ENCODE measurements at places on chromosomes 3 and 15. TPM values are rescaled to one million over a fixed set of nuclear protein-coding genes. Genes with fewer than 3 reads are reported as not detected.

DNA sequence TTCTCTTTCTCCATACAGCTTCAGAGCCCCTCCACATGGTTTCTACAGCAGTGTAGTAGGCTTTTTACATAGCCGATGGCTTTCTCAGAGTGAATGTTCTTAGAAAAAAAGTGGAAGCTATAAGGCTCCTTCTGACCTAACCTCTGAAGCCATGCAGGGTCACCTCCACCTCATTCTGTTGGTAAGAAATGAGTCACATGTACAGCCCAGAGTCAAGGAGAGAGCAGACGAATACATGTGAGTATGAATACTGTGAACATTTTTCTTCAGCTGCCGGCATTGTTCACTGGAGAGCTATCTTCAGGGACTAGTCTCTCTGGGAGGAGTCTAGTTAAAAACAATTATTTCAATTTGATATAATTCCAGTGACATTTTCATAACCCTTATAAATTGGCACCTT is 68.2 kb upstream of the THRB start:
- no peak for DNase-seq

Gene TRPM1
- not detected for total RNA-seq

Gene ABHD10
- 57.6 TPM for total RNA-seq

- no peak for DNase-seq
Observed at GRCh38 chr3:171695426-171695825, 114.9 kb downstream of the PLD1 start.

GRCh38 chr3:192038726-192039125 is 577.8 kb downstream of the PYDC2 start:
- DNase-seq: no peak

DNA sequence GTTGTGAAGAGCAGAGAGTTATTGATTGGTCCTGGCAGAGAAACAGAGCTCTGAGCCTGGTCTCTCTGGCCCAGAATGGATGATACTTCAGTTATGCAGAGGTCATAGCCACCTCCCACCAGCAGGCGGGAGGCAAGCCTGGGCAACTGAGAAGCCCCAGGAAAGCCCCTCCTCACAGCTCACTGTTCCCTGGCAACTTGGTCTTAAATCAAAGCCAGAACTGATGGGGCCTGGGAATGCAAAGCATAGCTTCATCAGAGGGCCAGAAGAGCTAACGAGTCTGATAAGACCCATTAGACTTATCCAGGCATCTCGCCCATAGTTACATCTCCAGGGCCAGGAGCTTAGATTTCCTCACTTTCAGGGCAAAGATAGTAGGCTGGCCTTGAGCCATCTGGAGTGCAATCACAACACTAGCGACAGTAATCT is 5.5 kb upstream of the COLQ start:
- no peak for DNase-seq

Gene ACKR4
- total RNA-seq: not detected

DNA sequence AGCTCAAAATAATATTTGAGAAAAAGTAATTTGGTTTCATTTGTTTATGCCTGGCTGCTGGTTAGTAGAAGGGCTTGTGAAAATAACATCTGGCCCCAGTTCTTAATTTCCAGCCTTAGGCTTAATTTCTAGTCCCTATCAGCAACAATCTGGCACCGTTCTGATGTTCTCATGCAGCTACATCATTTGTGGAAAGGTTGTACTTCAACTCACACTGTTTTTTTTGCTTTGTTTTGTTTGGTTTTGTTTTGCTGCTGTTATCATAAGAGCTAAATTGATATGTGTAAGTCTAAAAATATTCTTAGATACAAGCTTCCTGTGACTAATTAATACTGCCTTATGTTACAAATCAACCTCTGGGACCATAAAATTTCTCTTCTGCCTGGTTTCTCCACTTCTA is 8.9 kb downstream of the CPA3 start:
- DNase-seq: no peak

DNA sequence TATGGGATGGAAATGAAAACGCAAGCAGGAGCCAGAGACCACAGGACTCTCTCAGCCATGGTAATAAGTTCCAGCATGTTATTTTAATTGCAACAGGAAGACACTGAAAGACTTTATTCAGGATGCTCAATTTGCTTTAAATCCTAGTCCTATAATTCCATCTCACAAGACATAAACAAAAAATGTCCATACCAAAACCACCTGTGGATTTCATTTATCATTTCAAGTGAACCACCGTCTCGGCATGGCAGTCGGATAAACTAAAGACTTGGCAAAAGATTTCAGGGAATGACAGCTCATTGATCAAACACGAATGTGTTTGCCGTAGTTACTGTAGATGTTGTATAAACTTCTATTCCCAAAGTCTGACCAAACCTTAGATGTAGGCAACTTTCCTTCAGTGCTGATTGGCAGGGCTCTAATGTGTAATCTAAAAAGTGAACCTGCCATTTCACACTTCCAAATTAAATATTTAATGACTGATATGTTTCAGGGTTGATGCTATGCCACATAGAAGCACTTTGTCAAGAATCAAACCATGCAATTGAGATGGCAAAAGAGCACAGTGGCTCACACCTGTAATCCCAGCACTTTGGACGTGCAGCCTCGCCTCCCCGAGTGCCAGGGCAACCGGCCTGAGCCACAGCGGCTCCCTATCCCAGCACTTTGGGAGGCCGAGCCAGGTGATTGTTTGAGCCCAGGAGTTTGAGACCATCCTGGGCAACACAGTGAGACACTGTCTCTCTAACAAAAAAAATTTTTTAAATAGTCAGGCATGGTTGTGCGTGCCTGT is 331.7 kb downstream of the MAGI1 start:
- no peak for DNase-seq

- DNase-seq: no peak
Observed at GRCh38 chr15:75864213-75865059, 21.2 kb downstream of the UBE2Q2 start.

DNA sequence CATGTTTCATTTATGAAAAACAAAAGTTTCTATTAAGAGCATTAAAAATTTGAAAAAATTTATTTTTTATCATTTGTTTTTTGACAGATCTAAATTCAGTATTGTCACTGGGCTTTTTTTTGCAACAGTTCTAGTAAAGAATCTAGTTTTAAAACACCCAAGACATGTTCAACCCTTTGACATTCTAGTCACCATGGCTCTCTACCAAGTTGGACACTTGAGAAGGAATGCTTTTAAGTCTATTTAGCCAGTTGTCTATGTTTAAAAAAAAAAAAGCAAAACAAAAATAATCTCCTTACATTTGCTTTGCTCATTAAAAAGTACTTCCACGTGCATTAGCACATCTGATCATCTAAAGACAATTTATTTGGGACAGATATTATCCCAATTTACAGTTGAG is 417.5 kb downstream of the RSL24D1 start:
- DNase-seq: no peak

DNA sequence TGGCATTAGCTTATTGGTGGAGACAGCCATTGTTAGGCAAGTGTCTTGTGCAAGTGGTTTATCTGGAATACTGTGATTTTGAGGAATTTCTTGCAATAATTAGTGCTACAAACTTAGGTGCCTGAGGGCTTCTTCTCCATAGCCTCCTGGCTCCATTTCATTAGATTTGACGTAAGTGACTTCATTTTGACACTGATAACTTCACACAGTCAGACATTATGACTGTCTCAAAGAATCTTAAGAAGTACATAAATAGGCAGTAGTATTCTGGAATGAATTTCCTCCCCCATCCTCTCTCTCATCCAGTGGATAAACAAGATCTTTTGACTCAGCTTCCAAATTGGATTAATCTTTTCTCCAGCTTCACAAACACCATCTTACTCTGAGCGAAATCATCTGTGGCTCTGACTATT is 19.0 kb downstream of the ARL14 start:
- DNase-seq: no peak

Gene RBP2
- not detected for total RNA-seq

GRCh38 chr3:42110631-42111030 is 19.5 kb downstream of the TRAK1 start:
- no peak for DNase-seq

DNA sequence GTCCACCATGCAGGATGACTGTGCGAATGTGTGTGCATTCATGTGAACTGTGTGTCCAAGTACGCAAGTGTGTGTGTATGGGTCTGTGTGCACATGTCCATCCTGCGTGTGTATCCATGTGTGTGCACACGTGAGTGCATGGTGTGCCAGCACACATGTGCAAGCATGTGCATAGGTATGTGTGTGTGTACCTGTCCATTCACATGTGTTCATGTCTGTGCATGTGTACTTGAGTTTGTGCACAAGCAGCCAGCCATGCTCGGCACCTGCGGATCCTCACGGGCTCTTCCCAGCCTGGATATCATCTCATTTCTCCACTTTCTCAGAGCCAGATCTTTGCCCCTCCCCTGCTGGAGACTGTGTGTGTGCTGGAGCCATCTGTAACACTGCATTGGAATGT is 18.7 kb upstream of the PLXNA1 start:
- DNase-seq: no peak

DNA sequence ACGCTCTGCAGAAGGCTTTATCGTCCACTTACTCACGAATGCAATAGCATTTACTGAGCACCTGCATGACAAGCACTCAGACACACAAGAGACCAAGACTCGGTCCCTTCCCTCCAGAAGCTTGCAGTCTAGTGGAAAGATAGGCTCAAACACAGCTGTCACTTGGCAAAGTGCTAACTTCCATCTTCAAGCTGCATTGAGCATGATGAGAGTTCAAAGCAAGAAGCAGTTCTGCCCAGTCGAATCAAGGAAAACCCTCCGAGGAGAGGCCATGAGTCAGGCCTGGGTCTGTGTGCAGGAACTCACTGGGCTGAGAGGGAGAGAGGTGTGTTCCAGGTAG is 51.5 kb downstream of the C3orf20 start:
- no peak for DNase-seq

DNA sequence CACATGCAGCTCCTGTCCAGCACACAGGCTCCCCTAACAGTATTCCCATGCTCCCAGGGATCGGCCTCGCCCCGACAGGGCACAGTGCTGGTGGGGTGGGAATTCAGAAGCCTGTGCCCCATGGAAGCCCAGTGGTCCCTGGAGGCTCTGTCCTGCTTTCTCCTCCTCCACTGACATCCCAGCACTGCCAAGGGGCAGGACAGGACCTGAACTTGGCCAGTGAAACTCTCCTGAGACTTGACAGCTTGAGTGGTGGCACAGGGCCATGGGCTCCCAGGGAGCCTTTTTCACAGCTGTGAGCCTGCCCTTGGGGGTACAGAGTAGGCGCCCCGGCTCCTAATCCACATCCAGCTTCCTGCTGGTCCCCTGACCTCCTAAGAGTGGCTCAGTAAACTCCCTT is 38.4 kb downstream of the IQSEC1 start:
- DNase-seq: no peak

GRCh38 chr15:73812806-73813465 is 59.8 kb upstream of the INSYN1 start:
- no peak for DNase-seq

DNA sequence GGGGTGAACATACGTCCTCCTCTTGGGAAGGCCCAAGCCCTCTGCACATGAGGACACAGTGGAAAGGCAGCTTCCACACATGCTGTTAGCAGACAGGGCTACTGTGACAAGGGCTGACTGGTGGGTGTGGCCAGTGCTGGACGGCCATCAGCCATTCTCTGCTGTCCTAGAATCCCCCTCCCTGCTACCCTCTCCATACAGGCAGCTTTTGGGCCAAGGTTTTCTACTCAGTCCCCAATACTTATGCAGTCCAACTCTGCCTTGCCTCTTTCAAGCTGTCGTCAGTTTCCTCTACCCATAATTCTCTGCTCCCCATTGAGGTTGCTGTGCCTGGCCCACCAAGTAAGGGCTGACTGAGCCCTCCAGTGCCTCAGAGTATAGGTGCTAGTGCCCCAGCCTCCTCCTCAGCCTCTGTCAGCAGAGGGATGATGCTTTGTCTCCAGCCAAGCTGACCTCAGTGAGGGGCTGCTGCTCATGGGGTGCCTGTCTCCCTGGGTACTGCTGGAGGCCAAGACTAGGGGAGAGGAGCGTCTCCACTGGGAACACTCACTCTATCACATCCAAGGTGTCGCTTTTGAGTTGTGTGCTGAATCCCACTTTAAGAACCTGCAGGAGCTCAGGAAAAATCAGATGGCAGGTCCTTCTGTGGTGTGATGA is 2.8 kb downstream of the LOXL1 start:
- no peak for DNase-seq

- no peak for DNase-seq
Observed at GRCh38 chr3:39135170-39135805, 18.1 kb downstream of the CSRNP1 start.

- no peak for DNase-seq
Observed at GRCh38 chr3:23046536-23046935, 156.6 kb upstream of the UBE2E2 start.

DNA sequence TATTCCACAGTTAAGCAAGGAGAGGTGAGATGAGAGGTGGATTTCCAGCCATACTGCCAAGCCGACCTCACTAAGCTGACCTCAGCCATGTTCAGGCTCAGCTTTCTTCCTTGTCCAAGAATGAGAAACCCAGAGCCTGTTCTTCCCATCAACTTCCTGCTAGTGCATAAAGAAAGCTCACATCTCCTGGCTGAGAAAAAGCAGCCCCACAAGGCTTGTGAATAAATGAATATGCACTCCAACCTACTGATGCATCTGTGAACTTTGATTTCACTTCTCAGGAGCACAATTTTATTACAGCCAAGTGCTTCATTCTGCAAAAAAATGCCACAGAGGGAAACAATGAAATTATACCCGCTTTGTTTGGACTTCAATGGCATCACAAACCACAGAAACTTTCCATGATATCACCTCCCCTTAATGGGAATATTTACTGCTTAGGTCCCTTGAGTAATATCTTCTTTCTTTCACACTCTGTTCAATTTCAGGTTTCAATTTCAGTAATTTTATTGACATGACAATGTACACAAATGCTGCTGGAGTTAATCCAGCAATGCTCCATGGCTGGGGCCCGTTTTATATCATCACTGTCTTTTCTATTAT is 437.0 kb upstream of the PPP2R3A start:
- DNase-seq: no peak

Gene GOLGA8G
- not detected for total RNA-seq

Gene NEK10
- total RNA-seq: 4.3 TPM

Gene SLC6A1
- total RNA-seq: not detected

DNA sequence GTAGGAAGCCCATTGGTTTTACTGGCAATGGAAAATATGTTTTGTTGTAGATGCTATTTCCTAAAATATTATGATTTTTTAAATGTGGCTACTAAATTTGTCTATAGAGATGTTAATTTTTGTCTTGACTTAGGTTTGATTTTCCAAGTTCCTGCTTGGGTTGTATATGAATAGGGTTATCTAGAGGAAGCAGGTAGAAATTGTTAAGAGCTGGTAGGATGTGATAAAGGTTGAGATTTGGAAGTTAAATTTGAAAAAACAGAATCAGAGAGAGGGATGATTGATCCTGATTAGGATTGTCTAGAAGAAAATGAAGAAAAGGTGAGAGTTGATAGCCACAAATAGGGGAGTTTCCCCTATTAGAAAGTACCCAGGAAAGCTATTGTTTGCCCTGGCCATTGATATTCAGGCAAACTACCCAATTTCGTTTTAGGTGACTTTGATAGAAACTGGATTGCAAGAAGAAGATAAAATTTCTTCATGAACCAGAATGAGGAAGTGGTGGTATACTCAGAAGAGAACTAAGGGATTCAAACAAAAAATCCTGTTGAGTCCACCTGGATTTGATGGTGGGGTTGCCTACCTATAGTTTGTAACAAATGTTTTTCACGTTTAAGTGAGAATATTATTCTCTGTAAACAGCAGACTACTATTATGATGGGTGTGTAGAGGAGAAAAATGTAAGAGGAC is 91.2 kb upstream of the PHLDB2 start:
- no peak for DNase-seq

- DNase-seq: no peak
Observed at GRCh38 chr3:102020735-102021134, 171.4 kb downstream of the NFKBIZ start.

Gene ACTC1
- not detected for total RNA-seq

GRCh38 chr3:171900446-171900845 is 57.3 kb downstream of the TMEM212 start:
- DNase-seq: no peak

All from PC-9 (cell line).